ENCODE measurements at places on chromosomes 12 and 14.

DNA sequence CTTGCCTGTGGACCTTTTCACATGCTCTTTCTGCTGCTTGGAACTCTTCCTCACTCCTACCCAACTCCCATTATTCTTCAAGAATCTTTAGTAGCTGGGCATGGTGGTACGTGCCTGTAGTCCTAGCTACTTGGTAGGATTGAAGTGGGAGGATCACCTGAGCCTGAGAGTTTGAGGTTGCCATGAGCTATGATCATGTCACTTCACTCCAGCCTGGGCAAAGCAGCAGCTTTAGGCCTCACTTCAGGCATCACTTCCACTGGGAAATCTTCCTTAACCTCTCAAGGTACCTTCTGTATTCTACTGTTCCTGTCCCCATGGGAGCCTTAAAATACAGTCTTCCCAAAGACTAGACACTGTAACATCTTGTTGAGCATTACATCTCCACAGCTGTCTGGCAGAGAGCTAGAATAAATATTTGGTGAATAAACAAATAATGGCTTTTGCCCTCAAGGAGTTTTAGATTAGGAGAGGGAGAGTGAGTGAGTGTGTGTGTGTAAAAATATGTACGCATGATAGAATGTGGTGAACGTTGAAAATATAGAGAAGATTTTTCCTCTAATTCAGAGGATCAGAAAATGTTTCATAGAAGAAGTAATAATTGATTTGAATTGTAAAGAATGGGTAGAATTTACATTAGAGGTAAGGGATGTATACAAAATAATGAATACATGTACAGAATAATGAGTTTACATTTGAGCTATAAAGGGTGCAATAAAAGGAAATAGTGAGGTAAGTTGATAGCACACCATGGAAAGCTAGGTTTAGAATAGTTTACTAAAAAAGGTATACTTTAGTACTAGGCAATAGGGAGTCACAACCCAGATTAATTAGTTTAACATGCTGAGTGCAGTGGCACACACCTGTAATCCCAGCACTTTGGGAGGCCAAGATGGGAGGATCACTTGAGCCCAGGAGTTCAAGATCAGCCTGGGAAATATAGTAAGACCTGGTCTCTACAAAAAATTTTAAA, 29.2 kb upstream of the BMAL2 start:
- no peak for DNase-seq

- DNase-seq = no peak
These were observed 53.9 kb downstream of the ZC3H14 start for GRCh38 chr14:88616697-88617096.

DNA sequence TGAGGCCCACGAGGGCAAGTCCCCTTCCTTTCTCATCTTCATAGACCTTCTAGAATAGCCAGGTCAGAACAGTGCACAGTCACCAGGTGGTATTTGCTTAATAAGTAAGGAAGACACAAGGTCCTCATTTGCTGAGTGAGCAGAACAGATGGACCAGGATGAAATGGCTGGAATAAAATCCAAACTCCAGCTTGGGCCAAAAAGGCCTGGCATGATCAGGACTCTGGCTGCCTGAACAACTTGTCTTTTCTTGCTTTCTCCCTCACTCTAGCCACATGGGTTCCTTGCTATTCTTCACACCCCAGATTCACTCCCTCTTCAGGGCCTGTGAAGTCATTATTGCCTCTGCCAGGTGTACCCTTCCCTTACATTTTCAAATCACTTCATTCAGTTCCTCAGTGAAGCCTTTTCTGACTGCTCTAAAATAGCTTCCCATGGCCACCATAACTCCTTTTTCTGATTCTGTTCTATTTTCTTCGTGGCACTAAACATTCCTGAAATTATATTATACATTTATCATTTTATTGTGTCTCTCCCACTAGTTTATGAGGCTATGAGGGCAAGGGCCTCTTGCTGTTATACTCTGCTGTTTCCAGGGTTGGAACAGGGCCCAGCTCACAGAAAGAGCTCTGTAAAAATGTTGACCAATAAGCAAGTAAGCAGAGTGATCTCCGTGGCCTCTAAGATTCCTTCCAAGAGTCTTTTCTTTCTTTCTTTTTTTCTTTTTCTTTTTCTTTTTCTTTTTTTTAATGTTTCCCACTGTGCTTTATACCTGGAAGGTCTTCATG, 150.8 kb downstream of the TTC8 start:
- DNase-seq = no peak

DNA sequence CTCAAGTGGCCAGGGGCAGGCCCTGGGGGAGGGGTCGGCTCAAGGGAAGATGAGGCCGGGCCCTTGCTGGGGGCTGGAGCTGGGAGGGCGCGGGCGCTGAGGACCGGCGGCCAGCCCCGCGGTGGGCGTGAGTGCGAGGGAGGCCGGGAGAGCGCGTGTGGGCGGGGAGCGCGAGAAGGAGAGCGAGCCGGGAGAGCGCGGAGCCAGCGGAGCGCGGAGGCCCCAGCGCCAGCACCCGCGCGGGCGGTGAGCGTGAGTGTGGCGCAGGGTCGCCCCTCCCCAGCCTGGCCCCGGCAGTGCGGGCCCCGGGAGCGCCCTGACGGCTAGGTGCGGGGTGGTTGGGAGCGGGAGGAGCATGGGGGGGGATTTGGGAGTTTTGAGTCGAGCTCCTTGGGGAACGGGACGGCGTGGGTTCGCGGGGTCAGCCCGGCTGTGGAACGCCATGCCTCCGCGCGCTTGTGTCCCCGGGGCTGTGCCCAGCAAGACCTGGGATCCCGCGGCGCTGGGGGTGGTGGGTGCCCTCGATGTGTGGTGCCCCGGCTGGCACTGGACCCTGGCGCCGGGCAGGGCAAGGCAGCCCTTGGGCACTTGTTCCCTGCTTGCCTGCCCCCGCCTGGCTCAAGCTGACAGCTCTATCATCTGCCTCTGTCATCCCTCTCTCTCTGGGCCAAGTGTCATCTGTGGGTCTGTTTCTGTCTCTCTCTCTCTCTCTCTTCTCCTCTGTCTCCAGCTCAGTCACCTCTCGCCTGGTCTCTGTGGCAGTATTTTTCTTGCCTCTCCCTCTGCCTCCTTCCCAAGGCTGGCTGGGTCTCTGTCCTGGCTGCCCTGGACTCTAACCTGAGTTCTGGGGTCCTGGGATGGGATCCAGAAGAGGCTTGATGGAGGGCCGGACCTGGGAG, at the start of gene LBHD2:
Gene LBHD2, plus strand, starts transcription at position 190 of the 899 bp plus-strand sequence. CDS start 1,803 bp downstream, outside the sequence.
- DNase-seq = peak; percentile 80

DNA sequence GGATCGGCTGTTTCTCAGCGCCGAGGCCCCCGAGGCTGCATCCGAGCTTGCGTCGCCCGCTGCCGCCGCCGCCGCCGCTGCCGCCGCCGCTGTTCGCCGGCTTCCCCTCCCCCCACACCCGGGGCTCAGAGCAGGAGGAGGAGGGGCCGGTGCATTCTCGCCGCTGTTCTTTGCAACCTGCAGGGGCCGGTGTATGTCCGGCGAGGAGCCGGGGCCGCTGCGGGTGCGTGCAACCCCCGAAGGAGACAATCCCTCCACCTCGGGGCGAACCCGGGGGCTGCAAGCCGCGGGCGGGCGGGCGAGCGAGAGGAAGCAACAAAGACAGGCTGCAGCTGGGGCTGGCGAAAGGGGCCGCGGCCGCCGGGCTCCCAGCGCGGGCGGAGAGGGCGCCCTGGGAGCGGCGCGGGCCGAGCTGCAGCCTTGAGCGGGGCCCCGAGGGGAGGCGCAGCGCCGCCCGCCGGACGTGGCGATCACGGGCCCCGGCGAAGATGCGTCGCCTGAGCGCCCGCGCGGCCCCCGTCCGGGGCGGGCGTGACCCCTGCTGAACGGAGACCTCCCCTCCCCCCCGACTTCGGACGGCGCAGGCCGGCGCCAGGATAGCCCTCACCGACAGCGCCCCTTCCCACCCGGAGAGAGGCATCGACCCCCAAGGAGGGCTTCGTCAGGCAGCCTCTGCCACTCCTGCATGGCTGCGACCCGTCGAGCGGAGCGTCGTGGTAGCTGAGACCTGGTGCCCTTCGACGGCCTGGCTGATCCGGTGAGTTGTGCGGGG, 702 bp downstream of the FAM222A start:
- peak; percentile 86 for DNase-seq

- no peak for DNase-seq
These were observed 17.1 kb downstream of the BCAT1 start for GRCh38 chr12:24931666-24932405.

DNA sequence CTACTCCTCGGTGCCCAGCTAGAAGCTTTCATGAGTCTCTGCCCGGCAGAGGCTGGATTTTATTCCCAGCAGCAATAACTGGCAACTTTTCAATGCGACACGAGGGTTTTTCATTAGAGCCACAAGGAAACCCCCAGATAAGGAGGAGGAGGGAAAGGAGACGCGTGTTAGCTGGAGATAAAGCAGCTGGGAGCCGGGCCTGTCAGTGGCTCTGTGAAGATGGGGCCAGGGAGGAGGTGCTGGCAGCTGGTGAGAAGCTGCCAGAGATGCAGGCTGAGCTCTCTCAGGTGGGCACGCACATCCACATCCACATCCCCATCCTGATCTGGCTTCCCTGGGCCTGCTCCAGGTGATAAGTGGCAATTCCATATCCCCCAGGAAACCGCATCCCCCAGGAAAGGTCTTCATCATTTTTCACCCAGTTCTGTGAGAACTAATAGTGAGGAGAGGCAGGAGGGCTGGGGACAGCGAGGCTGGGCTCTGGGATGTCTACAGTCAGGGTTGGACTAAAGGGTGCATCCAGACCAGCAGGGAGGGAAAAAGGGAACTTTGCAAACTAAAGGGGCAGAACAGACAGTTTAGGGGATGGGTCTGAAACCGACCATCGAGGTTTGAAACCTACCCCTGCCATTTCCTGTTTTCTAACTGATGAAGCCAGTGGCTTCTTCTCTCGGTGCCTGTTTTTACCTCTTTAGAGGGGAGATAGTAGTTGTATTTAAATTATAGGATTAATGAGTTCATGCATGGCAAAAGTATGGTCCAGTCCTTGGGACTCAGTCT, 413.2 kb downstream of the DPF3 start:
- no peak for DNase-seq

GRCh38 chr14:49612251-49612650, 8.2 kb downstream of the RPL36AL start:
- DNase-seq = no peak
